ENCODE measurements at places on chromosomes 1 and 21.

DNA sequence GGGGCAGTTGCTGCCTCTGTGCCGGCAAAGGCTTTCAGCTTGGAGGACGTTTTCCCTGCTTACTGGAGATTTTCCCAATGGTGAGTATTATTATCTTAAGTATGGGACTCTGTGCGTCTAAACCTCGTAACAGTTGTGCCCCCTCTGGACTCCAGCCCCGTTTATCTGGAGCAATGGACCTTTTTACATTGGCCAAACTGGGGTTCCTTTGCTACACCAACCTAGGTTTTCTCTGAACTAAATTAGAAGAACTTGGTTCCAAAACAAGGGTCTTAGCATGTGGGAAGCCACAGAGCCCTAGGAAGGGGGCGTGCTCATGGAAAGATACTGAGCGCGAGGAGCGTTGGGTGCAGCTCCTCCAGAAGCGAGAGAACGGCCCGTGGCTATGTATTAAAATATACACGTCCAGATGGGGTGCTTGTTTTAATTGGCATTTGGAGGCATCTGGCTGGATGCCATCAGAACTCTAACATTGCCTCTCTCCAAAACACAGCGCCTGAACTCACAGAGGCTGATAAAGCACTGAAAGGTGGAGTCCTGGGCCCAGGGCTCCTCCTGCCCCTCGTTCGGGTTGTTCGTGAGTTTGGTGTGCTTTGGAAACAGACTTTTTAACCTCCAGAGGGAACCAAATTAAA is 28.4 kb downstream of the POFUT2 start:
- no peak for DNase-seq

GRCh38 chr1:17617787-17618557 is 78.5 kb downstream of the ARHGEF10L start:
- DNase-seq: no peak

DNA sequence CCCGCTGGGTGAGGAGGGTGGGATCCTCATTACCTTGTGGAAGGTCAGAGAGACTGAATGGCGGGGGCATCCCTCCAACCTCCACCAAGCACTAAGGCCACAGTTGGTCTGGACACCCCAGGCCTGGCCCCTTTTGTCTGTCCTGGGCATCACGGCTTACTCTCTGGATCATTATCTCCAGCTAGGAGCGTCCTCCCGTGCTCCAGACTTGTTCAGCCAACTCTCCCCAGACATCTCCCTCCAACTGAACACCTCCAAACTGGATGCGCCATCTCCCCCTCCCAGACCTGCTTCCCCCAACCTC is 7.3 kb upstream of the GJB5 start:
- DNase-seq: no peak

DNA sequence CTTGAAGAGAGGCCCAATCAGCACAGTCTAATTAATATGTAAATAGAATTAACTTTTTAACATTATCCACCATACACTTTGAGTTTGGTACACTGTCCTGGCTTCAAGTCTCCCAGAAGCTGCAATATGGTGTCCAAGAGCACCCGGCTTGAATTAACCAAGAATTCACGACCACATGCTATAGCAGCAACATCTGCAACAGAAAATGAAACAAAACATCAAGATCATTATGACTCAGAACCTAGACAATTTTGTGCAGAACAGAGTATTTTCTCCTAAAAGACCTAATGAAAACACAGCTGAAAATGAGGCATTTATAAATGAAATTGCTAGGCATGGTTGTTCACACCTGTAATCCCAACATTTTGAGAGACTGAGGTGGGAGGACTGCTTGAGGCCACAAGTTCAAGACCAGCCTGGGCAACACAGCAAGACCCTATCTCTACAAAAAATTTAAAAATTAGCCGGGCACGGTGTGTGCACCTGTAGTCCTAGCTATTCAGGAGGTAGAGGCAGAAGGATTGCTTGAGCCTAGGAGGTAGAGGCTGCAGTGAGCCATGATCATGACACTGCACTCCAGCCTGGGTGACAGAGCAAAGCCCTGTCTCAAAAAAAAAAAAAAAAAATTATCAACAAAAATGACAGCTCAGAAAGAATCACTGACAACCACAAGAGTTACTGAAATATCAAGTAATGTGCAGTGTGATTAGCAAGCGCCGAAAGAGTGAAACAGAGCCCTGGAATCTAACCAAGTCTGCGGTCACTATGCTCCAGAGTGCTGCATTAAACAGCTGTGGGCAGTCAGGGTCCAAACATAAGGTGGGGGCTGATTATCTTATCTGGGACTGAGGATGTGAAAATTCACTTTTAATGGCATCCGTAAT is 45.3 kb downstream of the HSF2BP start:
- DNase-seq: no peak

DNA sequence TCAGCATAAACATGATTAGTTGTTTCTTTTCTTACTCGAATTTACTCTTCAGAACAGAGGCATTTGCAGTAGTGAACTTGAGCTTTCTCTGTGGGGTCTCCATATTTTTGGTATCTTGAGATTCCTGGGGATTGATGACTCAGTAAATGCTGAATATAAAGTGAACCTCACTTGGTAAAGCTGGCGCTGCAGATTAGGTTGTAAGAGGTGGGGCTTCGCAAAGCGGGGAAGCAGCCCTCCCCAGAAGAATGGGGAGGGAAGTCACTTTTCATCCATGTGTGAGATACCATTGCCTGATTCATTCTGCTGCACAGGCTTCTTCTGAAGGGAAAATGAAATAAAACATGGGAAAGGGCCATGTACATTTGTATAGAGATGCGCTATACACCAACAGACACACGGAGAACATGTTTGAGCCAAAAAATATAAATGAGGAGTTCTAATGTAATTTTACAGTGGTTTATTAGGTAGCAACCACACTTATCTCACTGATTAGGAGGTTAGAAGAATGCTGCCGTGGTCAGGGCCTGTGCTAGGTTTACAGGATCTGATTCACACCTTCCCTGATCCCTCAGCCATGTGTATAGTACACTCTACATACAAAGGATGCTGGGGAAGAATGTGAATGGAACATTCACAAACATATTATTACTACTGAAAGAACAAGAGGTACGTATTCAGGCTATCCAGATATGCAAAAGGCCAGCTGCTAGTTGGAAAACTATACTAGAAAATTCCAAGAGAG is 63.5 kb downstream of the DNTTIP2 start:
- DNase-seq: no peak

- DNase-seq: no peak
Observed at GRCh38 chr1:25001125-25001915, 71.2 kb upstream of the RUNX3 start.

GRCh38 chr1:154546264-154547063 is 12.0 kb downstream of the UBE2Q1 start:
- DNase-seq: peak; percentile 64

DNA sequence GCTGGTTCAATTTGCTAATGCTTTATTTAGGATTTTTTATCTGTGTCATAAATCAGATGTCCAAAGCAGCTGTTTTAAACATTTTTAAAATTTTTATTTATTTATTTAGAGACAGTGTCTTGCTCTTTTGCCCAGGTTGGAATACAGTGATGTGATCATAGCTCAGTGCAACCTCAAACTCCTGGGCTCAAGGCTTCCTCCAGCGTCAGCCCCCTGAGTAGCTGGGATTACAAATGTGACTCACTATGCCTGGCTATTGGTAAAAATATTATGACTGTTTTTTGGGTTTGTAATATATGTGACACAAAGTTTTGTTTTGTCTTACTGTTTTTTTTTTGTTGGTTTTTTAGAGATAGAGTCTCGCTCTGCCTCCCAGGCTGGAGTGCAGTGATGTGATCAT is 11.8 kb downstream of the ZBED6 start:
- DNase-seq: no peak

DNA sequence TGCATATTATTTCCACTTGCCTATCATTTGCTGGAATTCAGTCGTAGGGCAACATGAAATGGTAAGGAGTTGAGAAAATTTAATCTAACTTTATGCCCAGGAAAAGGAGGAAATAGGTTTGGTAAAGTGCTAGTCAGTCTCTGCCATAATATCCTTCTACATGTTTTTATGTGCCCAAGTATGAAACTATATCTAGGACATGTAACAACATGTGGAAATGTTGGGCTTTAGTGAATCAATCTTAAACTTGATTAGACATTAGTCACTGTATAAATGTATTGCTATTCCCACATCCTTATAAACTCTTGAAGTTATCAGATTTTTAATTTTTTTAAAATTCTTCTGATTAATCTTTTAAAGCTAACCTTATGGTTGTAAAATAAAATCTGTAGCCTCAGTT is 204.7 kb upstream of the ZRANB2 start:
- no peak for DNase-seq

DNA sequence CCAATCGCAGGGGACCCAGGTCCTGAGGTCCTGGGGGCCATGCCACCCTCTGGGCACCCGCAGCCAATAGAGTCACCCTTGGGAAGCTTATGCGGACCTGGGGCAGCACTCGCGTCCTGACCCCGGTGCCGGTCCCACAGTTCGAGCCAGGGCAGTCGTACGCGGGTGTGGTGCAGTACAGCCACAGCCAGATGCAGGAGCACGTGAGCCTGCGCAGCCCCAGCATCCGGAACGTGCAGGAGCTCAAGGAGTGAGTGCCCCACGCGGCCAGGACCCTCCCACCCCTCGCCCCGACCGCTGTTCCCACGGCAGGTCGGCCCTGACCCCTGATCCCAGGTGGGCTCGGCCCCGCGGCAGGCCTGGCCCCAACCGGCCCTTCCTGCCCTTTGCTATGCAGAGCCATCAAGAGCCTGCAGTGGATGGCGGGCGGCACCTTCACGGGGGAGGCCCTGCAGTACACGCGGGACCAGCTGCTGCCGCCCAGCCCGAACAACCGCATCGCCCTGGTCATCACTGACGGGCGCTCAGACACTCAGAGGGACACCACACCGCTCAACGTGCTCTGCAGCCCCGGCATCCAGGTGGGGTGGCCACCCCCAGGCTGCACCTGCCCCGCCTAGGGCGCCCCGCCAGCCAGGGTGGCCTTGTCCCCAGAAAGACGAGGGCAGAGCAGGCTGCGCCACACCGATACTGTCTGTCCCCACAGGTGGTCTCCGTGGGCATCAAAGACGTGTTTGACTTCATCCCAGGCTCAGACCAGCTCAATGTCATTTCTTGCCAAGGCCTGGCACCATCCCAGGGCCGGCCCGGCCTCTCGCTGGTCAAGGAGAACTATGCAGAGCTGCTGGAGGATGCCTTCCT is 20.5 kb downstream of the COL6A1 start:
- DNase-seq: no peak

DNA sequence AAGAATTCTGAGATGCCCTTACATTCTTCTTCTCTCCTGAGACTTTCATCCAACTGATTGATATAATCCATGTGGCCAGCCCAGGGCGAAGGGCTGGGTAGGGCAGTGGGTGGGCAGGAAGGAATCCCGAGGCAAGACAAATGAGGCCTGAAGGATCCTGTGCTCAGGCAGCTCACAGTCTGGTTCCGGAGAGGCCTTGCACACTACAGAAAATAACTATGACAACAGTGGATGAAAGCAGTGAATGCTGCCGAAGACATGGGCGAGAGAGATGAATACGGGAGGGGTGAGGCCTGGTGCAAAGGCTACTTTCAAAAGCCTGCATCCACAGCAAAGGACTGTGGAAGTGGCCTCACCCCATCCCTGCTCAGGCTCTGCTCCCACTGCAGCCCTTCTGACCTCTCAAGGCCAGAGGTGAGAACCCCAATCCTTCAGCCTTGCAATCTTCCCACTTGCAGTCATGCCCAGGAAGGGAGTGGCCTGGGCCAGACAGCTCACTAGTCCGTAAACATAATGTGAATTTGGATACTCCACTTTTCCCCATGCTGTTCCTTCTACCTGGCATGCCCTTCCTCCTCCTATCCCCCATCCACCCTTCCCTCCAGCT is 183.7 kb upstream of the EDN2 start:
- DNase-seq: no peak

DNA sequence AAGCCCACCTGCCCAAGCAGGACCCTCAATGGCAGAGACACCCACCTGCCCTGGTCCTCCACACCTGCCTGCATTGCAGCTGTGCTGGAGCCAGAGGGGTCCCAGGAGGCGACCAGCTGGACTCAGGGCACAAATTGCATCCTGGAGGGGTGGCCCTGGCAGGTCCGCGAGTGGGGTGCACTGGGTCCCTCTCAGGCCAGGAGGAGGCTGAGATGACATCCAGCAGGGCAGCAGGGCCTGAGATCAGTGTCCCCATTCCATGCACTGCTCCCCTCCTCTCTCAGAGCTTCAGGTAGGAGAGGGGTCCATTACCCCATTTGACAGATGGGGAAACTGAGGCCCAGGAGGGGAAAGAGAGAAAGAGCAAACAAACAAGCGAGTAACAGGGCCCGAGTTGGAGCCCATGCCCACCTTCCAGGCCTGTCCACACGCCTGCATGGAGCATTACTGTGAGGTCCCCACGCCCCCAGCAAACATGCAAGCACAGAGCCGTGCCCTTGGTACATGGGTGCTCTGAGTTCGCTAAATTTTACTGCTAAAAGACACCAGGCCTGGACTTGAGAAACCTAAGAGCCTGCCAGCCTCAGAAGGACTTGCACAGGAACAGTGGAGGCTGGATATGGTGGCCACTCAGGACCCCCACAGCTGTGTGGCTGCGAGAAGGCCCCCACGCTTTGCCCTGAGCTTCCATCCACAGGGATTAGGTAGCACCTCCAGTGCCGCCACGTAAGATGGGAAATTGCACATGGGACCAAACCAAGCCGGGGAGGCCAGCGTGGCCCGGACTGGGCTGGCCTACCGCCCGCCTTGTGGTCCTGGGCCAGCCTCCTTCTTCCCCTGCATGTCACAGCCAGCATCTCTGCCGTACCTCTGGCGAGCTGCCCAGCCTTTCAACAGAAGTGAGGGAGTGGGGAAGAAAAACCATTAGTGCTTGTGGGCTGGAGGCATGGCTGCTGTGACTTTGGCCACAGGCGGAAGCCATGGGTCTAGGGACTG is 7.4 kb downstream of the WNT3A start:
- DNase-seq: no peak

DNA sequence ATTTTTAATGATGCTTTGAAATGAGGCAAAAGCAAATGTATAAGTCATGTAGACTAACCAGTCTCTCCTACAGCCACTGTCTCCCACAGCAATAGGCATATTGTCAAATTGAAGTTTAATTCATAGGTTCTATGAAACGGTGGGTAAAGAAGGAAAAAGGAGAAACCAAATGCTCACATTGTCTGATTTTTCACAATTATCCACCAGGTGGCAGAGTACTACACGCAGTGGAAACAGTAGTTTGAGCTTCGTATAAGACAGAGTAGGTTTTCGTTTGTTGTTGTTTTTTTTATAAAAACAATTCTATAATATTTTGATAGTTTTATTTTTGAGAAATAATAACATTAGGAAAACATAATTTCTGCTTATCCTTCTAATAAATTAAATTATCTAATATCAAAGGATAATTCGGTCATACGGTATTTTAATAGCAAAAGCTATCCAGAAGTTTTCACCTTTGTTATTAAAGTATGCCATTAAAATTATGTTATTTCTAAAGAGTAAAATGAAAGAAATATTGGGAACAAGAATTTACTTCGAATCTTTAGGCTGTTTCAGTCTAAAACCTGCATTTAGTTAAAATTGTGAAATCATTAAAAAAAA is 39.1 kb downstream of the TYW3 start:
- peak; percentile 52 for DNase-seq

GRCh38 chr1:84278905-84279304 is 22.6 kb upstream of the SAMD13 start:
- DNase-seq: no peak

- no peak for DNase-seq
Observed at GRCh38 chr1:104018922-104019674, 269.4 kb downstream of the AMY1C start.
